Activated CD4-positive, alpha-beta memory T cell treated with anti-CD3 and anti-CD28 coated beads, Interleukin-2, amount 10 ng/mL, durations not matched to agents 7 days and 5 days (primary cell): ENCODE measurements at places on chromosomes 5 and 9.

GRCh38 chr9:88681434-88681833 is 146.5 kb downstream of the NXNL2 start:
- DNase-seq, result no peak

DNA sequence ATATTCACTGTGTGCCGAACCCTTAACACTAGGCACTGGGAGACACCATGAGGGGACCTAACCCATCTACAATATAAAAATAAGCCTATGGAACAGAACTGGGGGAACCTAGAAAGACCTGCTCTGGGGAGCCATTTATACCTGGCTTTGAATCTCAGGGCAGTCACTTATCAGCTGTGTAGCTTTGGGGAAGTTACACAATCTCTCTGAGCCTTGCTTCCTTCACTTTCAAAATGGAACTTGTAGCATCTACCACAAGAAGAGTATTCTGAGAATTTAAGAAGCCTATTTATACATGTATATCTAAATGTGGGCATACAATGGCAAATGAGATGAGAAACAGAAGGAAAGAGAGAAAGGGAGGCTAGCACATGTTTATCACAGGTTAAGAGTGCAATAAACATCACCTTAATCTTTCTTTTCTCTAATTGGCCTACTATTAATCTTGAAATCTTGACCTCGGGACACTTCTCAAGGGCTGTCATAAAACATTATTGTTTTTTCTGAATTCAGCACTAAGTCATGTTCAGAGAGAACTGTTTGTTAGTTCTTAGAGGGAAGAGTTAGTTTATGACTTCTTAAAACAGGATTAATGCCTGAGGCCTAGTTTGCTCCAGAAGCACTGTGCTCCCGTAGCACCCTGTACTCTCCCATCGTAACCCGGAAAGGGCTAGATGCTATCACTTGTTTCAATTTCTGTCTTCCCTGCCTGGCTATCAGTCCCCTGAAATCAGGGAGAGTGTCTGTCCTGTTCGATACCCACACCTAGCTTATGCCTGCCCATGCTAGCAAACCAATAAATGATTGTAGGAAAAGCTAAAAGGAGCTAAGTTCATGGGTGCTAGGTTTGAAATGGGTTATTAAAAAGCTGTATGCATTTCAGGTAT is 606.4 kb upstream of the CLINT1 start:
- DNase-seq, result no peak

DNA sequence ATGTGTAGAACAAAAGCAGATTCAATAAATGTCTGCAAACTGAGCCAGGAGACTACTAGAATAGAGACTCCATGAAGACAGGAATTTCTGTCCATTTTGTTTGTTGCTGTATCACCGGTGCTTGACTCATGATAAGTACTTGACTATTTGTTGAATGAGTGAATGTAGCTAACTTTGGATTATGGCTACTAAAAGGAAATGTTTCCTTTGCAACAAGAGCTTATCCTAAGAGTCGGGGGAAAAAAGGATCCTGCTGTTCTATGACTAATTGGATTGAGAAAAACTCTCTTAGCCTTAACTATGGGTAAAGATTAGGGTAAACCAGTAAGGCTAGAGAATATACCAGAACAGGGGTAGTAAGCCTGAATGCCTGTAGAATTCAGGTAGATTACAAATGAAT is 3.5 kb downstream of the PAIP1 start:
- no peak for DNase-seq

DNA sequence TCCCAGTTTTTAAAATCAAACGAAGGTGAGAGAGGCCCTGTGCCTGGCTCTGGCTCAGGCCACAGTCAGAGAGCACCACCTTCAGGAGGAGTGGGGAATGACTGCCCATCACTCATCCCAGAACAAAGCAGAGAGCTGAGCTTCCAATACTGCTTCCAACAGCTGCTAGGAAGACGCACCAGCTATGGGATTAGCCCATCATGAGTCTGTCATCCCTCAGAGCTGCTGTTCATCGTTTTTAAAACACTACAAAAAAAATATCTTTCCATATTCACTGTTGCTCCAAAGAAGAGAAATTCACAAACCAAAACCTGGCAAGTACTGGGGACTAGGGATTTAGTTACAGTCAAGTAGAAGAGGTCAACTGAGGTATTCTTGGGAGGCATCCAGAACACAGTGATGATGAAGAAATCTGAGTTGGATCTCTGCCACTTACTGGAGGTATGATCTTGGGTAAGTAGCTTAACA is 102.4 kb downstream of the CDK5RAP2 start:
- DNase-seq, result peak; percentile 40

GRCh38 chr9:2725898-2726649 is 8.8 kb downstream of the KCNV2 start:
- no peak for DNase-seq

DNA sequence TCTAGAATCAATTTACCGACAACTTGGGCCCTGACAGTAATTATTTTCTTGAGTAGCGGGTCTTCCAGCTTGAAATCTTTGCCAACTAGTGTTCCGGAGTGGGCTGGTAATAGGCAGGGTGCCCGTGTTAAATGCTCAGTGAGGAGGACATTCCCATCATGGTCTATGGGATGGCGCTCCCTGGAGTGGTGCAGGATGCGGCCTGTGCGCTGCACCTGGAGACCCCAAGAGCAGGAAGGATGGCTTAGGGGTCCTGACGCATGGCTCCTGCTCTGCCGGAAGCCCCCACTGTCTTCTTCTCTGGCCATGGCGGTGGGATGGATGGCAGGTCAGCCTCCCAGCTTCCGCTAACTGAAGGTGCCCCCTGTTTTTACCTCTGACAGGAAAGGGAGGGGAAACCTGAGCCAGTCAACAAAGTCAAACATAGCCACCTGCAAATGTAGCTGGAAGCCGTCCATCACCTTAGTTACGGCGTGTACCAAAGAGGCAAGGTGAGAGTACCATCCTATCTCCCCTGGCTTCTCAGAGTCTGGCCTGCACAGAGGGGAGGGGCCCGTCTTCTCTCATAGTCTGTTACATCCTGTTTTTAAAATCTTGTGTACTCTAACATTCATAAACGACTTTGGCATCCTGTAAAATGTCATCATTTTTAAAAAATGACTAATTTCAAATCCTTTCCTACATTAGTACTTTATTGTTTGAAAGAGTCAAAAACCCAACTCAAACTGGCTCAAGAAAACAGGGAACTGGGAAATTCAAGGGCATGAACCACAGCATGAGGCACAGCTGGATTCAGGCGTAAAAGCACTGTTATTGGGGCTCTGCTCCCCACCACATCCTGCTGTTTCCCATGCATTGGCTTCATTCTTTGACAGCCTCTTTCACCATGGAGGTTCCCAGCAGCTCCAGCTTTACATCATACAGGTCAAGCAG is 28.5 kb upstream of the UNC5A start:
- DNase-seq, result no peak

DNA sequence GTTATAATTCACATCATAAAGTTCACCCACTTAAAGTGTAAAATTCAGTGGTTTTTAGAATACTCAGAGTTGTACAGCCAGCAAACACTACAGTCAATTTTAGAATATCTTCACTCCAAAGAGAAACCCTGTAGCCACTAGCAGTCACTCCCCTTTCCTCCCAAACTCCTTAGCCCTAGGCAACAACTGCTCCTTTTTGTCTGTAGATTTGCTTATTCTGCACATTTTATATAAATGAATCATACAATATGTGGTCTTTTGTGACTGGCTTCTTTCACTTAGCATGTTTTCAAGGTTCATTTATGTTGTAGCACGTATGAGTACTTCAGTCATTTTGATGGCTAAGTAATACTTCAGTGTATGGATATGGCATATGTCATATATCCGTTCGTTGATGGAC is 38.7 kb downstream of the TGFBR1 start:
- no peak for DNase-seq

DNA sequence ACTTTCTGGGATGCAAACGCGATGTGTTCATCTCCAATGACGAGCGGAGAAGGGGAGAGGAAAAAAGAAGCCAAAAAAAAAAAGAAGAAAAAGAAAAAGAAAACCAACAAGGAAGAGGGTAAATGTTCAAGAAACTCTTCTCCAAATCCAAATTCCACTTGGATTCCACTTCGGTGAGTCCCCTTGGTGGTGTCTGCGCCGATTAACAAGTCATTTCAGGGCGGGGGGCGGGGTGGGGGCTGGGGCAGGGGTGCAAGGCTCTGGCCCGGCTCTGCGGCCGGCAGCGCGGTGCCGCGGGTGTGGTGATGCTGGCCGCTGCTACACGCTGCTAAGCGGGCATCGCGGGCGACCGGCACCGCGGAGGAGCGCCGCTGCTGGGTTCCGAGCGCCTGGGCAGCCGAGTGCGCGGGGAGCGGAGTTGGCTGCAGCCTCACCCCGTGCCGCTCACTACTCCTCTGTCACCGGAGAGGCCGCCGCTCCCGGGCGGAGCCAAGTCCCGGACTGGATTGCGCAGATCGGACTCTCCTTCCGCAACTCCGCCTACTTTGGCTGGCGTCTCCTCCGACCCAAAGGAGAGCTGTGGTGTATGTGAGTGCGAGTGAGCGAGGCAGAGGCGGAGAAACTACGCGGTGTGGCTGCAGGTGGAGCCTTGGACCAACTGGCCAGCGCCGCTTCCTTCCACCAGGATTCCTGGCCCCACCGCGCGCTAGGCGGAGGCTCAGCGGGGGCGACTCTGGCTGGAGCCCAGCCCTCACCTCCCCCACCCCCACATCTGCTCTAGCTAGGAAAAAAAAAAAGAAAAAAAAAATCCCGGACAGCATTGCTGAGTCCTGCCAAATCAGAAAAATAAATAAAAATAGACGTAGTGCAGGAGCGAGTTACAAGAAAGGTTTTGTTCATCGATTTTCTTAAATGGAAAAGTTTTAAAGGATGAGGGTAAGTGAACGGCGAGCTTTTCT is at the start of gene SEMA6A:
TSS of gene SEMA6A (minus strand) at position 457 of the 959 bp plus-strand sequence. CDS start 69,879 bp downstream, outside the sequence.
- peak; percentile 60 for DNase-seq

GRCh38 chr5:95864944-95865504 is 42.5 kb upstream of the GLRX start:
- DNase-seq, result no peak

DNA sequence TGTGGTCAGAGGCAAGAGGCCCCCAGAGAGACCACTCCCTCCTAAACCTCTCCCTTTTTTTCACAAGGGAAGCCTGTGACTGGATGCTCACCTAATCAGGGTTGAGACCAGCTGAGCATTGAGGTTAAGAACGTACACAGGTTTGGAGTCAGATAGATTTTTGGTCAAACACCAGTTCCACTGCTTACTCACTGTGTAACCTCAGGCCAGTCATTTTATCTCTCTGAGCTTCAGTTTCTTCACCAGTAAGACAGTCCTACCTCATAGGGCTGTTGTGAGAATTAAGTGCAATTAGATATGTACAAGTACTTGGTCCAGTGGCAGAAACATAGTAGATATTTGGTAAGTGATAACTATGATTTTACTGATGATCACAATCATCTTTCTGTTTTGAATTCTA is 256.8 kb downstream of the CDK5RAP2 start:
- DNase-seq, result no peak

DNA sequence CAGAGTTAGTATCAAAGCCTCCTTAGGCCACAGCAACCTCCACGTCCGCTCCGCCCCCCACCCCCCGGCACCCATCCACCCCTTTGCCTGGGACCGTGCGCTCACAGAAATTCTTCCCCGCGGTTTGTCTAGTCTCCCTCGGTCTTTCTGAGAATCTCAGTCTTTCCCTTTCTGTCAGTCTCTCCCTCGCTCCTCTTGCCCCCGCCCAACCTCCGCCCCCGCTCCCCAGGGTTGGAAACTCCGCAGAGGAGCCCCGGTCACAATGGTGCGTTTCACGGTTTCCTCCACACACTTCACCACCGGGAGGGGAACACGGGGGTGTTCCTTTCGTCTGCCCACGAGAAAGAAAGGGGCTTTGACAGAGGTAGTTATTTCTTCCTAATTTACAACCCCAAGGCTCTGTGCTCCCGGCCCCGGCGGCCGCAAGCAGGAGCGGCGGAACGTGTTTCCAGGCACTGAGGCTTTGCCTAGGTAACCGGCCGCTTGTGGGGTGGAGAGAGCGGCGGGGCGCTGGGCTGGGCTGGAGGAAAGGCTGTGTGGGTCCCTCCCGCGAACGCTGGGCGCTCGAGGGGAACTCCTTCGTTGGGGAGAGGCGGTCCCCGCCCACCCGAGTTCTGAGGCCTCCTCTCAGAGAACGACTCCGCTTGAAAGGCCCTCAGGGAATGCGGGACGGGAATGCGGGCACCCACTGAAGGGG is 2.1 kb downstream of the NR4A3 start:
- DNase-seq, result peak; percentile 41

GRCh38 chr9:75532233-75533050 is 358.0 kb upstream of the PCSK5 start:
- no peak for DNase-seq

DNA sequence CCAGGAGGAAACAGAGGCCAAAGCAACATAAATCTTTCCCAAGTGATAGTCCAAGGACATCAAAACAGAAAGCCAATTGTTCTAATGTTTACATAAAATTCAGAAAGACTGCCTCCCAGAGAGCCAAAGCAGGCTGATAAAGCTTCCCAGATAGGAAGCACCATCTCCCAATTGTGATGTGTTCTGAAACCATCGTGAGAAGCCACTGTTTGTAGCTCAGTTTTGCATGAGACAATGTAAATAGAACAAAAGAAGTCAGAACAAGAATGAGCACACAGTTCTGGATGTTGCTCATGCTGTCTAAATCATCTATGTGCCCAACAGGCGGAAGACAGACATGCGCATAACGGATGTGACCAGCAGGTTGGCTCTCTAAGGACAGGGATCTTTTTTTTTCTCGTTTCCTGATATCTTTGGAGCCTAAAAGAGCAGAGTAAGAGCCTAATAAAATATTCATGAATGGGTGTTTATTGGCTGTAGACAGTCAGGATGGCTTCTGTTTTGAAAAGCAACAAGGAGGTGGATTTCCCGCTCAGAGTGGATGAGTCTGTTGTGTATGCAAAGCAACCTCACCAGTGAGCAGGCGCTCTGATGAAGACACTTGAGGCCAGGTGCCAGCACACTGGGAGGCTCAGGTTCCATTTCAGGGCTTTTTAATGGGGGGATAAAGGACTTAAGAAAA is 113.6 kb downstream of the GNA14 start:
- DNase-seq, result no peak

DNA sequence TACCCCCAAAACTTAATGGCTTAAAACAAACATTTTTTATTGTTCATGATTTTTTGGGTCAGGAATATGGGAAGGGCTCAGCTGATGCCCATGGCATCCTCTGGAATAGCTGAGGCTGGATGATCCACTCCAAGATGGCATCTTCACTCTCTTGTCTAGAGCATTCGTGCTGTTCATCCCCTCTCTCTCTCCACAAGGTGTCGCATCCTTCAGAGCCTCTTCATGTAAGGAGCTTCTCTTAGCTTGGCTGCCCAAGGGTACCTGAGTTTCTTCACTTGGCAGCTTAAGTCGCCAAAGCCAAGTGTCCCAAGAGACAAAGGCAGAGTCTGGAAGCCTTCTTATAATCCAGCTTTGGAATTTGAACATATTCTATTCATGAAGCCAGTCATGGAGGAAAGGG is 294.7 kb downstream of the CHSY3 start:
- no peak for DNase-seq
